Endothelial cell of umbilical vein (primary cell): ENCODE measurements at places on chromosomes 5 and 9. TPM values are rescaled to one million over a fixed set of nuclear protein-coding genes. Genes with fewer than 3 reads are reported as not detected.

HRCT1 gene
- total RNA-seq = 1.2 and 5.2 TPM in 2 replicates

SOWAHA gene
- not detected in 2 replicates for total RNA-seq

CACNA1B gene
- 0.05 and 0.11 TPM in 2 replicates for total RNA-seq

BARHL1 gene
- total RNA-seq = not detected in 2 replicates

GRCh38 chr5:39604491-39604890, 179.7 kb upstream of the DAB2 start:
- H3K27me3 ChIP-seq = no peaks in the 10 kb centered on the region
- H3K36me3 ChIP-seq = no peaks in the 10 kb centered on the region
- peak; percentile 56 for DNase-seq
- no peak overlapping the region for H3K27ac ChIP-seq
- no peak overlapping the region for H3K4me3 ChIP-seq

DNA sequence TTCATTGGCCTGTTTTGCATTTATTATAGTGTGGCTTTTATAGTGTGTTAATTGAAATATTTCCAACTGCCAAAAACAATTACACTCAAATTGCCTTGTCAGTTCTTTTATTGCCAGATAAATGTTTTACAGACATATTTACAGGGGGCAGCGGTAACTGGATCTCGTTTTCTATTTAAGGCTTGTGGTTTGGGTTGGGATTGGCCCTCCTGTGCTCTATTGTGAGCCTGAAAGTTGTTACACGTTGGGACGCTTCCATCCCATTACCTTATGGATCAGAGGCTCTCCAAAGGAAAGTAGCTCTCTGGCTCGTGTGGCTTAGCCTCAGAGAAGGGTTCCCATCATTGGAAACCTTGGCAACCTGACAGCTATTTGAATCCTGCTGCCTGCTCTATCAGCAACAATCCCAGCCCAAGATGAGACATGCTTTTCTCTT, 20.8 kb downstream of the DNAI1 start:
- H3K27me3 ChIP-seq = peaks cover 15% of the 10 kb centered on the region
- no peaks in the 10 kb centered on the region for H3K4me1 ChIP-seq

GRCh38 chr5:5403741-5404140, 18.7 kb upstream of the ICE1 start:
- no peaks in the 10 kb centered on the region for H3K4me1 ChIP-seq
- no peak overlapping the region for H3K27ac ChIP-seq
- no peaks in the 10 kb centered on the region for H3K27me3 ChIP-seq
- no peak overlapping the region for H3K4me3 ChIP-seq
- no peak for DNase-seq
